Gastroesophageal sphincter (tissue), 4 donors: ENCODE measurements at places on chromosomes 16 and 17. TPM values are rescaled to one million over a fixed set of nuclear protein-coding genes. Genes with fewer than 3 reads are reported as not detected.

The IRX5 gene
- total RNA-seq = not detected

DNA sequence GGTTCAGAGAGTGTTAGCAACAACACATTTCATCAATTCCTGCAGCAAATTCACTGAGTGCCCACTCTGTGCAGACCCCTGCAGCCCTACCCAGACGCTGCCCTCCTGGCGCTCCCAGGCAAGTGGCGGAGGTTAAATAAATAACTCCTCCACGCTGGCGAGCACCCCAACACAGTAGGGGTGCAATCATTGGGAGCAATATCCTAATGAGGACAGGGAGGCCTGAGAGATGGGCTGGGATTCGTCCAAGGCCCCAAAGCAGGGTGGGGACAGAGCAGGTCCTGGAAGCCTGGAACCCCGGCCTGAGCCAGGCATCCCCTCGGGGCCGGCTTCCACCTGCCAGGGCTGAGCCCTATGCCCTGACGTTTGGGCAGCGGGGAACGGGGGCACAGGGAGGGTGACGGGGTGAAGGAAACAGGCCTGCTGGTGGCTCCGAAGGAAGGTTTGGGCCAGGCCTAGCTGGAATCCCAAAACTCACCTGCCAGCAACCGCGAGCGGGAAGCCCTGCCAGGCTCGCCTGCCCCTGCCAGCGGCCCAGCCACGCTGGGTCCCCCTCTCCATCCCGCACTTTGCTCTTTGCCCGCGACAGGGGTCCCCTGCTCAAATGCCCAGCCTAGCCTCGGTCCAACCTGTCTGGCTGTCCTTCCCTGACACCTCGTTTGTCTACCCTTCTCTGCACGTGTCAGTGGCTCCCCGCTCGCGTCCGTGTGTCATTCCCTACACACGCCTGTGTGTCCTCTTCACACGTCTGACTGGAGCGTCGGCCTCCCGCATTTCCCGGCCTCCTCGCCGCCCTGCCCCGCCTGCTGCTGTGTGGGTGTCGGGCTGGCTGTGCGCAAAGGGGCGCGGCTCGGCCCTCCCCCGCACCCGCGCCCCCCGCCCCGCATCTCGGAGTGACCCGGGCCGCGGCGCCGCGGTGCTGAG, 721 bp upstream of the BEAN1 start:
- peak; percentile 35 for ATAC-seq

DNA sequence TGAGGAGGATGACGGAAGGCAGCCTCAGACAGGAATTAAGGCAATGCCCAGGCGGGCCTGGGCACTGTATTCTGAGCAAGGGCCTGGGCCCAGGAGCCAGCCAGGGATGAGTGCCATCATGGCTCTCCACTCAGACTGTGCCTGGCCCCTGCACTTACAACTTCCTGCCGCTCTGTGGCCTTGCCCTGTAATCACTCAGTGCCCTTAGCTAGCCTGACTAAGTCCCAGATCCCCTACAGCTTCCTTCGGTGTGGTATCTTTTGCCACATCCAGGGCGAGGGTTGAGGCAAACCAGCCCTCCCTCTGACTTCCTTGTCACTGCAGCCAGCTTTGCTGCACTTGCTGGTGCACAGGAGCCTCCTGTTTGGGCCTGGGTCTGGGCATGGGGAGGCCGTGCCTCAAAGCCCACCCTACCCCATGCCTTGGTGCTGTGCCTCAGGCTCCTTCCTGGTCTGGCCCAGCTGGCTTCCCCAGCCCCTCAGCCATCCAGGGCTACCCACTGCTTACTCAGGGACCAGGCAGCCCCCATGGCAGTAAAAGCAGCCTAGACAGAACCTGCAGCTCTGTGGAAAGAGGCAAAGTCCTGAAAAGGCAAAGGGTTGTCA, 9.3 kb downstream of the SLC46A1 start:
- ATAC-seq = no peak

GRCh38 chr17:9211133-9211765, 189.9 kb downstream of the NTN1 start:
- peak; percentile 12 for ATAC-seq

DNA sequence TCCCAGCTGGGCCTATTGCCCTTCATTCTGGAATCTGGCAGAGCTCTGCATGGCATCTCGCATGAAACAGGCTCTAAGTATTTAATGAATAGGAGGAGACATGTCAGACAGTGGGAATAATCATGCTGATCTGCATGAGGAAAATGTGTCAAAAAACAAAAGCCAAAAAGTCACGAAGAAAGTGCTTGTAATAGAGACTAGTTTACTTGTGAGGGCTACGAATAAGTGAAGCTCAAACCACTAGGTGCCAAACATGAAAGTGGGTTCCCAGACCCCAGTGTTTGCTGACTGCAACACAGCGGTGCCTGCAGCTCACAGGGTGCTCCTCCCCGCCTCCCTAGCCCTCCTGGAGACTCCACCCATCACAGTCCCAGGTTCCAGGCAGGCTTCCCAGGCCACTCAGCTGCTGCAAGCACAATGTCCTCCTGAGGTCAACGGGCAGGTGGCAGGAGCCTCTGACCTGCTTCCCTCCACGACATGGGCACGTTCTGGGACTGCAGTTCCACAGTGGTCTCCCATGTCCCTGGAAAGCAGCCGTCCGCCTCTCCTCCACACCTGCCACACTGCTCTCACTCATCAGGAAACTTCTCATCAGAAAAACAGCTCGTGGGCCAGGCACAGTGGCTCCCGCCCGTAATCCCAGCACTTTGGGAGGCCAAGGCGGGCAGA, 96.5 kb downstream of the ANKRD11 start:
- ATAC-seq = no peak

GRCh38 chr17:81394377-81394920, 808 bp upstream of the BAHCC1 start:
- ATAC-seq = no peak

GRCh38 chr17:36511216-36511615, 23.5 kb downstream of the MYO19 start:
- no peak for ATAC-seq

DNA sequence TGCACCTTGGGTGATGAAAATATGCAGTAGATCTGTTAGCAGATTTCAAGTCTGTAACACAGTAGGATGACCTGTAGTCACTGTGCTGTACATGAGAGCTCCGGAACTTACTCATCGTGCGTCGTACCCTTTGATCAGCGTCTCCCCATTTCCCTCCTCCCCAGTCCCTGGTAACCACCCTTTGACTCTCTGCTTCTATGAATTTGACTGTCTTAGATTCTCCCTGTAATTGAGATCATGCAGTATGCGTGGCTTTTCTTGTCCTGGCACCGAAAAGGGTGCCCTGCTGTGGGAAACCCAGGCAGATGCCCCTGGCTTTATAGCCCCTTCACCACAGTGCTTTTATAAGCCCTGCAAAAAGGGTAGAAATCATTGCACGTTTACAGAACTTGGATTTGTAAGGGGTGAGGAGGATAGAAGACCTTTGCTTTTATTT, 20.5 kb downstream of the CLEC16A start:
- ATAC-seq = no peak

GRCh38 chr16:79062336-79062735, 538.2 kb downstream of the MAF start:
- ATAC-seq = no peak

DNA sequence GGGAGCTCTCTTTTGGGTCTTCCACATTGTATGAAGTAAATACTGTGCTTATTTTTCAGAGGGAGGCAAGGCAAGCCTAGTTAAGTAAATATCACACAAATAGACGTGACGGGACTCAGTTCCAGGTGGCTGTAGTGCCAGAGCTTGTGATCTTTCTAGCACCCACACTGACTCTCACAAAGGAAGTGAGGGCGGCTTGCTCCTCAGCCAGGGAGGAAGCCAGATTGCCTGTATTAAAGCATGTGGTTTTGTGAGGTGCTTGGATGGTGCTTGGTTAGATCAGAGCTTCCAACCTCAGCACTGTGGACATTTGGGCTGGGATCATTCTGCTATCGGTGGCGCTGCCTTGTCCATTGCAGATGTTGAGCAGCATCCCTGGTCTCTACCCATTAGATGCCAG, 80.1 kb downstream of the VAT1L start:
- no peak for ATAC-seq

GRCh38 chr16:67676516-67676915, 9.9 kb downstream of the C16orf86 start:
- ATAC-seq = no peak

The MPV17L gene
- 13.7 TPM for total RNA-seq

DNA sequence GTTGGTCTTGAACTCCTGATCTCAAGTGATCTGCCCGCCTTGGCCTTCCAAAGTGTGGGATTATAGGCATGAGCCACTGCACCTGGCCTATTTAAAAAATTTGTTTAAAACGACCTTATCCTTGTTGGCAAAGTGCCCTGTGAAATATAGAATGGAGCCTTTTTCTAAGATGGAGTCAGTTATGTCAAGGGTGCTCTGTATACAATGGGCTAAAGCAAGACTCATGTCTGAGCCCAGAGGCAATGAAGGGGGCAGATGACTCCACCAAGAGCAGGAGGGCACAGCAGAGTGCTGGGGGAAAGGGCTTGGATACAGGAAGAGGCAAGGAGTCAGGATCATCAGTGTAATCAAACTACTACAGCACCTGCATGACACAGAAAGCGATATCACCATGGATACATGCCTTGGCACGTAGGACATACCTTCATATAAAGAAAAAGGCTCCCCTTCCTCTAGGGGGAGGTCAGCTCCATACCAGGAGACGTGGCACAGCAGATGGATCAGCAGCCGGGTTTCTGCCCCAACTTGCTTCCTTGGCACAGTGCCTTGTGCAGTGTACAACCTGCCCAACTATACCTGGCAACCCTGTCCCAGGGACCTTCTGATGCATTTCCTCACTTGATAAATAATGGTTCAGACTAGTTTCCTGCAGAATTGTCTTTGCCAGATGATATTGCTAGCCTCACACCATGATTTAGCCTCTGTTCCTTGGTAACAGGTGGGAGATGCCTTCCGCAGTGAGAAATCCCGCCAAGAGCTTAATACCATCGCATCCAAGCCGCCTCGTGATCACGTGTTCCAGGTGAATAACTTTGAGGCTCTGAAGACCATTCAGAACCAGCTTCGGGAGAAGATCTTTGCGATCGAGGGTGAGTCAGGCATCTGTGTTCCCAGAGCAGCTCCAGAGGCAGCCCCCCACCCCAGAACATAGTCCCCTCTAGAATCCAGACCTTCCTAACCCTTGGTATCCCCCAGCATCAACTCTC, 15.3 kb downstream of the ITGAM start:
- no peak for ATAC-seq

DNA sequence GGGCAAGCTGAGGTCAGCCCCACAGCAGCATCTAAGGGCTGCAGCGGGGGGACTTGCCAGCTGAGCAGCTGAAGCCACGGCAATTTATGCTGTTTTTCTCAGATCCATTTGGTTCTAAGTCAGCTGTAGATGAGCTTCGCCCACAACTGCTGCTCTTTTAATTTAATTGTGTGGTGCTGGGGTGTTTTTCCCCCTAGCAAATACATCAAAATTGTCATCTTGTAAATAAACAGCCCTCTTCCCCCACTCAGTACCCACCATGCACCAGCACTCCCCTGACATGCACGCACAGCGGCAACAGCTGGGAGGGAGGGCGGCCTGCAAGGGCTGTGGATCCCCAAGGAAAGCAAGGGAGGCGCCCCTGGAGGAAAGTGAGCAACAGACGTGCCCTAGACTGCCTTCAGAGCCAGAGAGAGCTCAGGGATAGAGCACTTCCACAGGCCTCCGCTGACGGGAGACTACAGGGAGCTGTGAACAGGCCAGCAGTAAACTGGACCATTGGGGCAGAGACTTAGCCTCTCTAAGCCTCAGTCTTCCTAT, 149.5 kb downstream of the TMEM132E start:
- ATAC-seq = no peak

The KCTD13 gene
- 16.0 TPM for total RNA-seq

The KCNJ18 gene
- total RNA-seq = not detected

DNA sequence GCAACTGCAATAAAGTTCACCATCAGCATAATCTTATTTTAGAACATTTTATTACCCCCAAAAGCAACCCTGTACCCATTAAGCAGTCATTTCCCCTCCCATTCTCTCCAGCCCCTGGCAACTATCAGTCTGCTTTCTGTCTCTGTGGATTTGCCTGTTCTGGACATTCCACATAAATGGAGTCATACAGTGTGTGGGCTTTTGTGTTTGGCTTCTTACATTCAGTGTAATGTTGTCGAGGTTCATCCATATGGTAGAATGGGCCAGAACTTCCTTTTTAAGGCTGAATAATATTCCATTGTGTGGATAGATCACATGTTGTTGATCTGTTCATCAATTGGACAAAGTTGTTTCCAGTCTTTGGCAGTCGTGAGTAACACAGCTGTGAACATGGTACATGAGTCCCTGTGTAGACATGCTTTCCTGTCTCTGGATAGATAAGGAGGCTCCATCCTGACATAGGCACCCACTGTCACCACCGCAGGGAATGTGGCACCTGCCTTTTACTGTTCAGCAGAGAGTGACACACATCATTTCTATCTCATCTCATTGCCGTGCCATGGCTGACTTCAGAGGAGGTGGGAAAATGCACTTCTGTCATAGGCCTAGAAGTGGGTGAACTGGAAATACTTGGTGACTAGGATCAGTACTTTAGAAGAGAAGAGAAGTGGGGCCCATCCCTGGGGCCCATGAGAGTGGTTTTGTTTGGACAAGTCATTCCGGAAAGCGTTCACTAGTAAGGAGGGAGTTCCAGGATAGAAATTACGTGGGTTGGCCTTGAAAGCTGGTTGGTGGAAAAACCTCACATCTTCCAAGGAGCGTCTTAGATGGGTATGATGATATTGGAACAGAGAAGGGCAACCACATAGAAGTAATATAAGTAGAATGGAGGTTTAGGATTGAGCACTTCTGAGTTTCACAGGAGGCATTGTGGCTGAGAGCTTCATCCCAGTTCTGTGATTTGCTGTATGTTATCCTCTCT, 25.8 kb downstream of the EPN2 start:
- peak; percentile 20 for ATAC-seq

The C1QL1 gene
- 5.8 TPM for total RNA-seq

DNA sequence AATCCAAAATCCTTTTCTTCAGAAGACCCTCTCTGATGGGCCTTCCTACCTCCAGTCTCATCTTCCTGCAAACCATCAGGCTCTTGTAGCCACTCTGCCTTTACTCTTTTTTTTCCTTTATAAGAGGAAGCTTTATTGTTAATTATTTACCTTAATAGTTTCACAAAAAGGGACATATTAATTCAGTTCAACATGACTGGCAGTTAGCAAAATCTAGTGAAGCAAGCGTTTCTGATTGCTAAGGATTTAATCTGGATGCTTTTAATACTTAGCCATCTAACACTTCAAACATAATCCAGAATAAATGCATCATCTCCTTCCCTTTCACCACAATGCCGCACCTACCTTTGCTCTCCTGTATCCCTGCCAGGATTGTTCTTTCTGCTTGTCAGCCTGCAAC, 62.0 kb downstream of the SPACA3 start:
- ATAC-seq = no peak

DNA sequence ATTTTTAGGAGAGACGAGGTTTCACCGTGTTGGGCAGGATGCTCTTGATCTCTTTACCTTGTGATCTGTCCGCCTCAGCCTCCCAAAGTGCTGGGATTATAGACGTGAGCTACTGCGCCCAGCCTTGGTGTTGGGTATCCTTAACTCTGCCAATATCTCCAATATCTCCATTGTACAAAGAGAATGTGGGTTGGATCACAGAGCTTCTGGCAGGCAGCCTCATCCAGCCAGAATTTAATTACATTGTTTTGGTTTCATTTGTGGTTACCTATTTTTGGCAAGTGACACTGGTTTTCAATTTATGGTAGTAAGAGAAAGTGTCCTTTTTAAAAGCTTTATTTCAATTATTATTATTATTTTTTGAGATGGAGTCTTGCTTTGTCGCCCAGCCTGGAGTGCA, 14.0 kb upstream of the RFWD3 start:
- ATAC-seq = no peak
